RKO (cell line): ENCODE measurements at places on chromosomes 7 and 10.

DNA sequence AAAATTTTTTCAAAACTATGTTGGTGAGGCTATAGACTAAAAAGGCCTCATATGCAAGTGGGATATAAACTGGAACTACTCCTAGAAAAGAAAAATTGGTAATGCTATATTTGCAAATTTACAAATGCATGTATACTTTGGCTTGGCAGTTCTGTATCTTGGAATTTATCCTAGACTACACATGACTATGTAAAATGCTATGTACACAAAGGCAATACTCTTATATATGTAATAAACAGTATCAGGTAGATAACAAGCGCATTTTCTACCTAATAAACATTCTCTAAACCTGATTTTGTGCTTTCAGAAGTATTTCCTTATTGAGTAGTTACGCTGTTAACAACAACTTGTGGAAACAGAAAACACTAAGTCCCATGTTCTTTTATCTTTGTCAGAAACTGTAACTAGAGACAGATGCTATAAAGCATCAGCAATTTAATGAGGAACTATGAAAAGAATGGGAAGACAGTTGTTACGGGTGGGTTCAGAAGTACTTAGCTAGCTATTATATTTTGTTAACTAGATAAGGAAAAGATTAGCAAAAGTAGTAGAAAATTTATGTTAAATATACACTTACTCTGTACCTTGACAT lies 107.8 kb downstream of the ARHGAP12 start:
- DNase-seq = no peak

DNA sequence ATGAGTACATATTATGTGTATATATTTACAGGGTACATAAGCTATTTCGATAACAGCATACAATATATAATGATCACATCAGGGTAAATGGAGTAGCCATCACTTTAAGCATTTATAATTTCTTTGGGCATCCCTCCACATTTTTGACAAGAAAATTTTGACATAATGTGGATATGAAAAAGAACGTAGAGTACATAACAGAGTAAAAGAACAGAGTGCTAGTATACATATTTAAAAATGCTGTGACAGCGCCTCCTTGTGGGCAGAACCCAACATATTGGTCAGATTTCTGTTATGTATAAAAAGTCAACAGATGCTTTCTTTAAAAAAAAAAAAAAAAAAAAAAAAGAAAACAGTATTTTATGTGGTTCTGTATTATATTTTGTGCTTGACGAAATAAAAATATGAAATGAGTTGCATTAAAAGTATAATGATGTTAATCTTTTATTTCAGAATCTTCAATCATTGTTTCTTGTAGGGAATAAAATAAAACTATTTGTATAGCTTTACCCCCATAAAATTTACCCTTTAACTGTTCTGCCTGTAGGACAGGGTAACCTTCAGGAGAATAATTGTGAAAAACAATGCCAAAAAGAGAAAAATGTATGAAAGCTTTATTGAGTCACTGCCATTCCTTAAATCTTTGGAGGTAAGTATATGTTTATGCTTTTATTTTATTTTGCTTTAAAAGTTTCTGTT lies 18.3 kb upstream of the HBP1 start:
- DNase-seq = peak; percentile 81

- DNase-seq = no peak
Observed at GRCh38 chr7:139647085-139647484, 123.6 kb downstream of the CLEC2L start.

DNA sequence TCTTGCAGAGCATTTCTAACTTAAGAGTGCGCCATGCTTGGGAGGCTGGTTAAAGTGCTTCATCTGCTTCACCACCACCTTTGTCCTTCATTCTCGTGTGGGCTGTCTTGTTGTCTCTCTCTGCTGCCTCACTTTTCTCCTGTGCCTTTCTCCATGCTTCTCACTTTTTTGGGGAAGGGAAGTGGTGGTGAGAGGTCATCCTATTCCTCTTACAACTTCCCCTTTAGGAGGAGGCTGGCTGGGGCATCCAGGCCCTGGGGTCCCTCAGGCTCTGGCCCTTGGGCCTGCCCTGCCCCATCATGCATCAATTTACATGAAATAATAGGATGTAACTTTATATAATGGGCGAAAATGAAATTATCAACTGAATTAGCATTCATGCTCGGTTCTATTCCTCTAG lies 39.9 kb upstream of the PIP4K2A start:
- no peak for DNase-seq

- no peak for DNase-seq
Observed at GRCh38 chr7:81873559-81873958, 103.7 kb upstream of the HGF start.

DNA sequence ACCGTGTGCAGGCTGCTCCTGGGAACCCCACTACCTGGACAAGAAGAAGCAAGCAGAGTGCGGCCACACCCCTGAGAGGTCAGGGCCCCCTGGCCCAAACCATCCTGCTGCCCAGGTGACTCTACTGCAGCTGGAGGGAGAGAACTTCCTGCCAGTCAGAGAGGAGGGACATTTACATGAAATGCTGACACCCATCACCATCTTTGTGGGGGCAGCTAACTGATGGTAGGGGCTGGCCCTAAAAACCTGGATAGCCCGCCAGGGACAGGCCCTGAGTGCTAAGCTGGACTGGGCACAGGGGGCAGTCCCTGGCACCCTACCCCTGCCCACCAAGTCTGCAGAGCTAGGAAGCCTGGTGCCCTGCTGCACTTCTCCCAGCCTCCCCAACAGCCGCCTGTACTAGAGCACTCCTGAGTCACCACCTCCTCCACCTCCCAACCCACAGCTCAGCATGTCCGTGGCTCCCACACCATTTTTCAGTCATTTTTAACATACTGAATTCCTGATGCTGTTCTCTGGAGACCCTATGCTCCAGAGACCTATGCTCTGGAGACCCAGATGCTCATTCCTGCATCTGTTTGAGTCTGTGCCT lies 27.5 kb downstream of the DPCD start:
- DNase-seq = no peak

DNA sequence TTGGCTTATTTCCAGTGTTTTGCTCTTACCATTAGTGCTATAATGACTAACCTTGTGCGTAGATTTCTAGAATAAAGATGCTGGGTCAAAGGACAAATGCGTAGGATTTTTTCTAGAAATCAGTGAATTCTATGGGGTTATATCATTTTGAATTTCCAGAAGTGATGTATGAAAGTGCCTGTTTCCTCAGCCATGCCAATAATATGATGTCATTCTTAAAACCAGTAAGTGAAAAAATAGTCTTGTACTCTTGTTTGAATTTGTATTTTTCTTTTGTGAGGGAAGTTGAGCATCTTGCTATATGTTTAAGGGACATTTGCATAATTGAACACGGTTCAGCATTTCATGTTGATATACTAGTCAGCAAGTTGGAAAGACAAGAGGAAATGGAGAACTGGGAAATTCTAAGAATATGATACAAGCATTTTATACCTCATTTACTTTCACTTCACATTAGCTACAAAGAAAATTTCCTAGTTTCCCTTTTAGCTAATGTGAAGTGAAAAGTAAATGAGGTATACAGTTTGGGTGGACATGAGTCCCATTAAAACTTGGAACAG lies 3.8 kb upstream of the DNAH11 start:
- no peak for DNase-seq

DNA sequence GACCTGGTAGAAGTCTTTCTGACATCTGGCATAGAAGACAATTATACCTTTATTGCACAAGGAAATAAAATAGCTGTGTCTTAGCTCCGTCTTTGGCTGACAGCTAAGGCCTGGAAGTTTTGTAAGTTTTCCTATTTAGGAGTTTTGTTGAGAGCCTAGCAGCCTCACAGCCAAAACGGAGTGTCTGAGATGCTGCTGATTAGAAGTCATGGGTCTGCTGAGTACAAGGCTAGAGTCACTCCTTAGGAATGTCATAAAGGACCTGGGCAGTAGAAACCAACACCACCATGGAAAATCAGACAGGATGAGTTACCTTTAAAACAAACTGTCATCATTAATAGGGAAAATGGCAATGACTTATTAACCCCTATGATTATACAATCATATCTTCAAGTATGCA lies 442.5 kb downstream of the KCNMA1 start:
- peak; percentile 19 for DNase-seq

DNA sequence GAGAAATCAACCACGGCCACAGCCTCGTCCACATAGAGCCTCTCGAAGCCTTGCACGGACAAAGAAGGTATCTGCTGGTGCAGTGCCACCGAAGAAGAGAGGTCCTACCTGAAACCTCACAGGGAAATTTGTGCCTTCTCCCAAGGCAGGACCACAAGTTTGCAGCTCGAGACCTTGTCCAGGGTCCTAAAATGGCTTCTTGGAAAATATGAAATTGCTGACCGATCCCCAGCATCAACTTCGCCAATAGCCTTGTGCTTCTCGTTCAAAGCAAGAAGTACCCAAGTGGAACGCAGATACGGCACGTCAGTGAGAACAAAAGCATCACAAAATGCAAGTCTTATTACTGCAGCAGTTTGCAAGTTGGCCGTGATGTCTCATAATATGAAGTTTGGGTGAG lies 24.6 kb downstream of the PTPRN2 start:
- DNase-seq = no peak

DNA sequence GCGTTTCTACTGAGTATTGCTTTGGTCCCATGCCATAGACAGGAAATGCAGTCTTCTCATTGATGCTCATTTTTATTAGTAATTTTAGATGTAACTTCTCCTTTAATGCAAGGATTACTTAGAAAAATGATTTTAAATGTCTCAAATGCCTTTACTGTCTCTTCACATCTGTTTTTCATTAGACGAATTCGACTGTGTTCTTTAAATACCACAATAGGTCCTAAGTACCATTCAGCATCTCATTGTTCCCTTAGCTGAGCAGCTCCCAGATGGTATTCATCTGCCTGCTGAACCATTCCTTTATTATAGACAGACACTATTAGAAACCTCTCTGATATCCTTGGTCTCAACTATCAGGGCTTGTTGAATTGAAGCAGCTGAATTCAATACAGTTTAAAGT lies 113.6 kb downstream of the LSMEM1 start:
- no peak for DNase-seq

DNA sequence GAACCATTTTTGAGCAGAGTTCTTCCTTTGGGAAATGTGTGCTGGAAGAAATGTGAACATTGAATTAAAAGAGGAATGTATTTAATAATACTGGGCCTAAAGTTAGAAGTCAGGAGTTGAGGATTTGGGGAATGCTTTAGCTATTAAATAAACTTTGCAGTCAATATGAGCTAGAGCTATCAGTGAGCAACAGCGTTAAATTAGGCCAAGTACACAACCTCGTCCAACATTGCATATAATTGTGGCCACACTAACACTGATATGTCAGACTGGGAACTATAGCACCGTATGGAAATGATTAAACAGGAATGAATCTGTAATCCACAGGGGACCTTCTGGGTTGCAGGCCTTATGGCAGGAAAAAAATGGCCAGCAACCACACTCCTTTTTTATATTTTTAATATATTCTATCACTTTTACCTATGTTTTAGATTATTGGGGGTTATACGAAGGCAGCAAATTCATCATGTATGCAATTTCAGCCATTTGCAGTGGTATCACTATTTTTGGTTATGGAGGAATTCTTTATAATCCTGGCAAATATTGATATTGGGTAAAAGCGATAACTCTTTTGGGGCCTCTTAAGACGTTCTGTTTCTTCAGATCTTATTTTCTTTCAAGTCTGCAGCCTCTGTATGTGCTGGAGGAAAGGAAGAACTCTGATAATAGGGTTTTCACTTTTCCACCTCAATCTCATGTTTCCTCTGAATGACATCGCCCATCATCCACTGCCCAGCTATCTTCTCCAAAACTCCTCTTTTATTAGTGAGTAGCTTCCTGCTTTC lies 236.3 kb upstream of the PLXDC2 start:
- no peak for DNase-seq

DNA sequence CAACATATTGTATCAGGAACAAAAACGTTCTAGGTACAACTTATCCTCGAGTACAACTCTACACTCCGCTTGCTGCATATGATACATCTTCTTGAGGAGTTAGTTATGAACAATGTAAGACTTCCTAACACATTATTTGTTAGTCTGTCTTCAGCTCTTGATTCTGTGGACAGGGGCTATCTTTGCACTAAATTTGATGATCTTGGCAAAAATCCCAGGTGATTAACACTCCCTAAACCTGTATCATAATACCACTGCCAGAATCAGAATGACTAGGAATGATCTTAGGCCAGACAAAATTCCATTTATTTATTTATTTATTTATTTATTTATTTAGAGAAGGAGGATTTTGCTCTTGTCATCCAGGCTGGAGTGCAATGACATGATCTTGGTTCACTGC lies 108.7 kb upstream of the AUTS2 start:
- DNase-seq = no peak

GRCh38 chr10:48897441-48897790 lies 42.2 kb downstream of the LRRC18 start:
- no peak for DNase-seq

DNA sequence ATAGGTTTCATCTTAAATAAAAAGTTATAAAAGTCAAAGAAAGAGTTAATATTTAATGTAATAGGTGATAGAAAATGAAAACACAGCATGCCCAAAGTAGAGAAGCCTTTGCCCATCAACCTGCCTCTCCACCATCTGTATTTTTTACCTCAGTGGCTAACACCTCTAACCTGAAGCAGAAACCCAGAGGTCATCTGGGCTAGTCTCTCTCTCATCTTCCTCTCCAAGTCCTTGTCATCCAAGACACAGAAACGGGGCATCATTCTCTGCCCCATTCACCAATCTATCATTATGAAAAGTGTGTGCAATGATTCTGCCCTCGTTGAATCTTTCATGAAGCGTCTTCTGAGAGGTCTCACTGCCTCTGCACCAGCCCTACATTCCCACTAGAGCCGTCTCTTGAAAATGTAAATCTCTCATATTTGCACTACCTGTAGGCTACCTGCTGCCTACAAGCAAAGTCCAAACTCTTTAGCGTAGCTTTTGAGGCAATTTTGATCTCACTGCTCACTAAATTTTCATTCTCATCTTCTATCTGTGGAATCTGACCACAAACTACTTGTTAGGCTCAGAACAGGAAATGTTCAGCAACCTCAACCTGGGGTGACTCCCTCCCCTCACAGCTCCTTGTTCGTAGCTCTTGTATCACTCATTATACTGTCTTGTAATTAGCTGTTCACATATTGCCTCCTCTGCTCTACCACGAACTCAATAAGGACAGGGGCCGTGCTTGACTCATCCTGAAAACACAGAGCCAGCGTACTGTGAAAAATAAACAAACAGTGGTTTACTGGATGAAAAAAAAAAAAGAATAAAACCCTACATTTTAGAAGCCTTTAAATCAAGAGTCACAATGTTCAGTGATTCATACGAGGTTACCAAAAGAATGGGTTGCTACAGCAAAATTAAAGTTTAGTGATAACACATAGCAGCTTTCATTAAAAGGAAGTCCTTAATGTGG lies 83.1 kb downstream of the CTNNA3 start:
- DNase-seq = no peak
